Stimulated activated CD4-positive, alpha-beta T cell treated with anti-CD3 and anti-CD28 coated beads, Interleukin-2, amount 100 ng/mL, for 24 hours (primary cell): ENCODE measurements at places on chromosomes 5 and 9.

GRCh38 chr5:32298059-32298415 is 14.7 kb downstream of the MTMR12 start:
- DNase-seq, result no peak

DNA sequence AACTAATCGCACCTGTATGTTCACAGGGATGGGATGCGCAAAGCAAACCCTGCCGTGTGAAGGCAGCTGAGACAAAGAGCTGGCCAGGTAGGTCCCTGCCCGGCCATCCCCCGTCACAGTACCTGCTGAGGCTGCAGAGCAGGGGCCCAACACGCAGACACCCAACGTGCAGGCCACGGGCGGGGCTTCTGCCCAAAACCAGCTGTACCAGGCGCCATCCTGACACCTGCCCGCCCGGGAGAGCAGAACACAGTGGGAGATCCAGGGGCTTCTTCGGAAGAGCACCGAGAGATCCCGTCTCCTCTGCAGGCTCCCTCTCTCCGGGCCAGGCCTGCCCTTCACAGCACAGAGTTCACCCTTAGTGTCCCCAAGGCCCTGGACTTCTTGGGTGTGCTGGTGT is 28.4 kb downstream of the ABO start:
- no peak for DNase-seq

- no peak for DNase-seq
Observed at GRCh38 chr5:16592255-16592654, 24.5 kb downstream of the RETREG1 start.

- no peak for DNase-seq
Observed at GRCh38 chr9:105150991-105151685, 93.3 kb upstream of the SLC44A1 start.
